Foreskin fibroblast (primary cell): ENCODE measurements at places on chromosomes 3 and 15.

- no peak for DNase-seq
Observed at GRCh38 chr3:6439824-6440223, 421.1 kb upstream of the GRM7 start.

DNA sequence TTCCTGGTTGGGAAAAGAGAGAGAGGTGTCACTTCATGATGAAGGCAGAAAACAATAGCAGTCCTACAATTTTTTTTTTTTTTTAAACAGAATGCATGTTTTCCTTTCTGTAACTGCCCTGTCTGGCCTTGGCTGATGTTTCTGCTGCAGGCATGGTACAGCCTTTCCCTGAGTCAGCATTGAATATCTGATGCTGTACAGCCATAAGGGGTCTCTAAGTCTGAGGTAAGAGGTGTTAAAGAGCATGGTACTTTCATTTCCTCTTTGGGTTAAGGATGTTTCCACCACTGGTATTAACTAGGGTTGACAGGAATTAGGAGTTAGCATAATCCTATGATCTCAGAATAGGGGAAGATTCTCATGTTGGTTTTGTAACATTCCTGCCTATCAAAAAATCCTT, 147.4 kb downstream of the CHST2 start:
- no peak for DNase-seq

DNA sequence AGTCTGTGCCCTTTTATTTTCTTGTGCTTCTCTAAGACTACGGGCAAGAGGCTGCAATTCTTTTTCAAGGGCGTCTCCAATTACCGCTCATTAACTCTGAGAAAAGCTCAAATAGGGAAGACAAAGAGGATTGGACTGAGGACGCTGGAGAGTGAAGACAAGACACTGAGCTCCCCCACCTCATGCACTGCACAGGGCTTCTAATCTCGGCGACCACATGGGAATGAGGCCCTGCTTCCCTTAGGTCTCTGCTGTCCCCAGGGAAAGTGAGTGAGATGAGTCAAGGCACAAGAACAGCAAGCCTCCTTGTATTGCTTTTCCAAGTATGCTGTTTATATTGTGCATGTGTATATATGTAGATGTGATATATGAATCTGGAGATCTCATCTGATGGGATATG, 392.2 kb upstream of the CFAP20DC start:
- DNase-seq: no peak

DNA sequence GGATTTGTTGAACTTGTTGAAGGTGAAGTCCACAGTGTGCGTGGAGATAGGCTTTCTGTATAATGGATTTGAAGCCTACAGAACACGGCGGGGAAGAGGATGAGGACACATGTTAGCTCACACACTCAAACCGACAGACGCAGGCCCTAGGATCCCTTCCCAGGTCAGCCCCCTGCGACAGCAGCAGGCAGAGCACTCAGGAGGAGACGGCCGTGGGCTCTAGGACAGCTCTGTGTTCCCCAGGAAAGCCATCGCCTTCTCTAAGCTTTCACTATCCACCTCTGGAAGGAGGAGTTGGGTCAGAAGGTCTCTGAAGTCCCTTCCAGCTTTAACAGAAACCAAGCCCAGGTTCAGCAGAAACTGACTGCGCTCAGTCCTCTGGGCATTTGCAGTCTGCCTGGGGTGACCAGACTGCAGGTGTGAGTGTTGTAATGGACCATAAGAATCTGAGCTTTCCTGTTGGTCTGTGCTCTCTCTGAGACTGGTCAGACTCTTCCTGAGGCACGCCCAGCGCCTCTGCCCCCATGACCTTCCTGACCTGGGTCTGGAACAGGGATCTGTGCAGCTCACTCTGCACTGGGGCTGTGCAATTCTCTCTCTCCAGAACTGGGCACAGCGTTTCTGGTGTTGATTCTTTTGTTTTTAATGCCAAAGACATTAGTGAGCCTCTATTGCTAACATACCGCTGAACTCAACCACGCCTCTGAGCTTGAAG, 33.5 kb downstream of the UMPS start:
- DNase-seq: no peak

DNA sequence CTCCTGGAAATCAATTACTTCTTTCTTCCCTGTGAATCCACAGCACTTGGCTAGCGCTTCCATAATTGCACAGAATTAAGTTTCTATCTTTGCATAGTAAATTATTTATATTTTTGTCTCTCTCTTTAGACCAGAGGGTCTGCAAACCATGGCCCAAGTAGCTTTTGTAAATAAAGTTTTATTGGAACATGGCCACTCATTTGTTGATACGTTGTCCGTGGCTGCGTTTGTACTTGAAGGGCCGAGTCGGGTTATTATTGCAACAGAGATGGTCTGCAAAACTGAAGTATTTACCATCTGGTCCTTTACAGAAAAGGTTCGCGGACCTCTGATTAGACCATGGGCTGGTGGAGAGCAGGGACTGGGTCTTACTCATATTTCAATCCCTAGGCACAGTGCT, 102.5 kb downstream of the RPLP1 start:
- DNase-seq: no peak

DNA sequence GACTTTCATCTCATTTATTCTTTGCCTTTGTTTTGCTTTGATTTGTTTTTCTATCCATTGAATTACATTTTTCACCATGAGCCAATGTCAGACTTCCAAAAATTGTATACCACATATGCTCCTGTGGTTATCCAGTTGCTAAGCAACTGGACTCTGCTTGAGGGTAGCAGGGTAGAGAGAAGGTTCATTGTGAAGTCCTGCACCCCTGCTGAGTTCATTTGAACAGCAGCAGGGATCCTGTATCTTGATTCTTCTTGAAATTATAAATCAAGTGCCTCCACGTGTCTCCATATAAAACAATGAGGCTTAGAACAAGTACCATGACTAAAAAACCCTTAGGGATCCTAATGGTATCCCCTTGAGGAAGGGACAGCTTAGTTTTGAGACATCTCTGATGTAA, 449.3 kb downstream of the ROBO2 start:
- no peak for DNase-seq

GRCh38 chr3:106191211-106191610, 322.4 kb upstream of the CBLB start:
- DNase-seq: no peak

DNA sequence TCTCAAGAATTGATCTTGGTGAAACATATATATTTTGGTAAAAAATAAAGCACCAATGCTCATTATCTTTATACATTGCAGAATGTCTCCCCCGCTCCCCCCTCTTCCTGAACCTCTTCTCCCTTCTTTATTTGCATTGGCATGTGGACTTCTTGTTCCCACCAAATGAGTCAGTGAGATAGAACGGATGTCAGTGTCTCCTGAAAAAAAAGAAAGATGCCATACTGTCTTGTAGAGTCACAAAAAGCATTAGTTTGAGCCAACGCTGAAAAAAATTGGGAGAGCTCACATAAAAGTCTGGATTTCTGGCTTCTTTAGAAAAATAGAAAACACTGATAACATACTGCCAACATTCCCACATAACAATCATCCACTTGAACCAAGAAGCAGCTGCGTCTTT, 32.0 kb upstream of the STXBP5L start:
- no peak for DNase-seq

- DNase-seq: no peak
Observed at GRCh38 chr3:117255736-117256135, 546.2 kb downstream of the TUSC7 start.

- DNase-seq: no peak
Observed at GRCh38 chr3:114205541-114205940, 26.7 kb upstream of the DRD3 start.

- DNase-seq: no peak
Observed at GRCh38 chr3:151777880-151778279, 36.0 kb upstream of the AADAC start.

DNA sequence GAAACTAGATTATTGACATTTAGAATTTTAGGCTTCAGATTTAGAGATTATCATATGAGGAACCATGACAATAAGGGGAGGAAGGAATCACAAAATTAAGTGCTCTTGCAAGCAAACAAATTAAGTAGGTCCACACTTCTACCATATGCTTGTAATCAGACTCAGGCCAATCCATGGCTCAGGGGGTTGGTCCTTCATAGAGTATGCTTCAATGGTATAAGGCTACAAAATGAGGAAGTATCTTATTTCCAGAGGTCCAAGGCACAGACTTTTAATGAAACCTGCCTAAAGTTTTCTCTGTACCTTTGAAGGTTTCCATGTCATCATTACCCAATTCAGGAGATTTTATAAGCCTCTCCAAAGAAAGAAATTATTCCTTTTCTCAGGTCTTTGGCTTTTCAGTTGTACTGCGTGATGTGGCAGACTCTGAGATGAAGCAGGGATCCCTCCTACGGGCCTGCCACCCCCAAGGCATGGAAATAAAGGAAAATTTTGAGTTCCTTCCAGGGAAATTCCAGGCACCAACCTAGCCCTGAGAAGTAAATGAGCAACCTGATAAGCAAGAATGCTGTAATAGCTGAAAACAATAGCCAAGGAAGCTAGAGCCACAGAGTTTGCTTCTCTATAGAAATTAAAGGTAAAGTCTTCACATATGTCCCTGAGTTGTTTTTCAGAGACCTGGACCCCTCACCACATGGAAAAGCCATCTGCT, 36.3 kb downstream of the SERPINI2 start:
- no peak for DNase-seq

- DNase-seq: no peak
Observed at GRCh38 chr3:113485161-113485609, 29.8 kb downstream of the SPICE1 start.

DNA sequence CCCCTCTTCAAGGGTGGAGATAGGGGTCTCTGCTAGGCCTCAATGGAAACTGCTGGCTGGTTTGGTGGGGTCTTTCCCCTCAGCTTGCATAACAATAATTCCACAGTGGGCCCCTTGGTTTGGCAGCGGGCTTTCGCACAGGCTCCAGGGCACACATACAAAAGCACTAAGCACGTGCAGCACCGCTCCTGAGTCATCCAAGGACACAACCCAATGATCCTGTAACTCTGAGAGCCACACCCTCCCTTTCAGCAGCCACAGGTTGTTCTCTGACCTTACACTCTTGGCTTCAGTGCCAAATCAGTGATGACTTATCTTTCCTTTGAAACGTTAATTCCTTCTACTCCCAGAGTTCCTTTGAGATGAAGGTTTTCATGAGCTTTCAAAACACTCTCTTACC, 41.7 kb downstream of the DAPK2 start:
- DNase-seq: peak; percentile 71

DNA sequence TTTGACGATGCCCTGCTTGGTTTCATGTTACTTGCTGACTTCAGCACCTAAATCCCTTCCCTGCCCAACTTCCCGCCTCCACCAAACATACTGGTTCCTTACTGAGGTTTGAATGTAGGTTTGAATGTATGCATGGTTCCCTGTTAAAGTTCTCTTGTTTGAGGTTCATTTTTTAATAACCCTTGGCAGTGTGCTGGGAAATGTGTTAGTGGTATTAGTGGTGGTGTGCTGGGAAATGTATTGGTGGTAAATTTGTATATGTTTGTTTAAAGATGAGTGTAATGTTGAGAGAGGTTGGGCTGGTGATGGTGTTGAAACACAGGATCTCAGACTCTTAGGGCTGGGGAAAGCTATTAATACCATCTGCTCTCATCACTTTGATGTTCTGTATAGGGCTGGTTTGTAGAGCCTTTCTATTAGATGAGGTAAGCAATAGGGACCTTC, 392.7 kb downstream of the PTPRG start:
- peak; percentile 84 for DNase-seq

DNA sequence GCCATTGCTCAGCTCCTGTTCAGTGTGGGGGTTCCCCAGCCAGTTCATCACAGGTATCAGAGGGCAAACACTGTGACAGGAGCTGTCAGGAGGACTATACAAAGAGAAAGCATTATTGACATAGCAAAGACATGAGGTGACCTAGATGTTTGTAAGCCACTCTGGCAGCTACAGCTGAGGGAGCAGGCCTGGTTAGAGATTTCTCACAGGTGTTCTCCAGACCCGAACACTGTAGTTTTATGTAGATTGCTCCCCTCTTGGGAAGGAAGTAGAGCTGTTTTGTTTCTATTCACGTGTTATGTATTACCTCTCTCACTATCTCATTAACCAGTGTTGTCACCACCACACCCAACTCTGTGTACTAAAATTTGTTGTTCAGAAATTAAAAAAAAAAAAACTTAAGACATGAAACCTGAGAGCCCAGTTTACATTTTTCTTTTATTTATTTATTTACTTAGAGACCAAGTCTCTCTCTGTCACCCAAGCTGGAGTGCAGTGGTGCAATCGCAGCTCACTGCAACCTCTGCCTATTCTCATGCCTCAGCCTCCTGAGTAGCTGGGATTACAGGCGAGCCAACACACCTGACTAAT, 123.7 kb downstream of the RBPMS2 start:
- no peak for DNase-seq

DNA sequence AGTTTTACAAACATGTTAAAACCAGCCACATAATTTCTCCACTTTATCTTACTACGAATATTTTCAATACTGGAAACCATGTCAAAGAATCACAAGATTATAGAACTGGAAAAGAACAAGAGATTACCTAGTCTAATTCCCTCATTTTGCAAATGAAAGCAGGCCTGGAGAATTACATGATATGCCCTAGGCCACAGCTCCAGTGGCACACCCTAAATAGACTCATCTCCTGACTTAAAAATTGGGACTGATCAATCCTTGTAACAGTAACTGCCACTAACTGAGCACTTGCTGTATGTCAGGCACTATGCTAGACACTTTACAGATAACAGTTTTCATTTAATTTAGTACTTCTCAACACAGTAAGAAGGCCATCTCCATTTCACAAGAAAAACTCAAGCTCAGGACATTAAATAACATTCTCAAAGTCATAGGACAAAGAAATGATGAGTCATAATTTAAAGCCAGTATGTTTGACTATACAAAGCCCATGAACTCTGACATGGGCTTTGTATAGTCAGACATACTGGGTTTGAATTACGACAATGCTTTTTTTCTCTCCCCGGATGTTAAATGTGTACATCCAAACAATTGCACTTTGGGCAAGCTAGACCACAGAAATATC, 9.4 kb downstream of the IGSF11 start:
- DNase-seq: no peak

- DNase-seq: no peak
Observed at GRCh38 chr15:33148129-33148751, 46.3 kb downstream of the FMN1 start.

DNA sequence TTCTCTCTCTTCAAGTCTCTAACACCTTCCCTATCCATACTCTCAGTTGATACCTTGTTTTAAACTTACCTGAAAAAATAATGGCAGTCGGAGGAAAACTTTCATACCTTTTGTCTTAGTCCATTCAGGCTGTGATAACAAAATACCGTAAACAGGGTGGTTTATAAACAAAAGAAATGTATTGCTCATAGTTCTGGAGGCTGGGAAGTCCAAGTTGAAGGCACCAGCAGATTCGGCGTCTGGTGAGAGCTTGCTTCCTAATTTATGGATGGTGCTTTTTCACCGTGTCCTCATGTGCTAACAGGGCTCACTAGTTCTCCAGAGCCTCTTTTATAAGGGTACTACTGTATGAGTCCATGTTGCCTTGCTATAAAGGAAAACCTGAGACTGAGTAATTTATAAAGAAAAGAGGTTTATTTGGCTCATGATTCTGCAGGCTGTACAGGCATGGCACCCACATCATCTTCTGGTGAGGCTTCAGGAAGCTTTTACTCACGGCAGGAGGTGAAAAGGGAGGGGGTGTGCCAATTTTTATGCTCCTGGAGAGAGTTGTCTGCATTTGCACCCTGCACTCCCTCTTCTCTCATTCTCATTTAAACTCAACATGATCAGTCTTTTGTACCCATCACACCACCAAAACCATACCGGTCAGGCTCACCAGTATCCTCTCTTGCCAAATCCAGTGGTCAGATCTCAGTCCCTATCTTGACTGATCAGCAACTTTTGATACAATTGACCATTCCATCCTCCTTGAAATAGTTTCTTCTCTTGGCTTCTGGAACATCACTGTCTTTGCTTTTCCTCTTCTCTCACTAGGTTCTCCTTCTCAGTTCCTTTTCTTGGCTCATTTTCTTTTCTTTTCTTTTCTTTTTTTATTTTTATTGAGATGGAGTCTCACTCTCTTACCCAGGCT, 21.6 kb downstream of the ST6GAL1 start:
- no peak for DNase-seq
